Stimulated activated CD8-positive, alpha-beta memory T cell treated with anti-CD3 and anti-CD28 coated beads, Interleukin-15, amount 100 ng/mL, for 24 hours (primary cell): ENCODE measurements at places on chromosomes 6 and 20.

DNA sequence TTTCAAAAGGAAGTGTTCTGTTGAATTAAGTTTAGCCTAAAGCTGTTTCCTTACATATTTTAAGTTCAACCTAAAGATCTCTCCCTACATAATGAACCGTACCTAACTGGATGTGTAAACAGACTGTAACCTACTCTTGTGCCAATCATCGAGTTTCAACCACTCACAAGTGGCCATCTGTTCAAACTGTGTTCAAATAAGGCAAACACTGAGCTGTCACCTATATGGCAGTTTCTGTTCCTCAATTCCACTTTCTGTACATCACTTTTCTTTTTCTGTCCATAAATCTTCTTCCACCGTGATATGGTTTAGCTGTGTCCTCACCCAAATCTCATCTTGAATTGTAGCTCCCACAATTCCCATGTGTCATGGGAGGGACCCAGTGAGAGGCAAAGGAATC, 428.6 kb downstream of the HACE1 start:
- DNase-seq: no peak

DNA sequence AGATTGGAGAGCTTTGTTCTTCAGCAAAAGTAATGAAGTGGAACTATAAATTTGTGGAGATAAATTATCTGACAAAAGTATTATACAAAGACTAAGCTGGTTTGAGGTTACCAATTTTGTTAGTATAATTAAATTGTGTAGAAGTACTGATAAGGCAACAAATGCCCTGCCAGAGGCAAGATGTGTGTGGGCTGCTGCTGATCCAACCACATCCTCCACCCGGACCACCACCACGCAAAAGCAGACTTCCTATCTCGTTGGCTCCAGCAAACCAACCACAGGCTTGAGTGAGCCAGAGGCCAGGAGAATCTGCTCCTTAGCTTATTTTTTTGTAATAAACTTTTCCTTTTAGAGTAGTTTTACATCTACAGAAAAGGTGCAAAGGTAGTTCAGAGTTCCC, 1.1 kb upstream of the MYLK4 start:
- DNase-seq: no peak

GRCh38 chr6:13695252-13695651, 16.4 kb downstream of the RANBP9 start:
- no peak for DNase-seq

GRCh38 chr6:129645830-129646579, 64.0 kb downstream of the ARHGAP18 start:
- DNase-seq: no peak

- DNase-seq: no peak
Observed at GRCh38 chr20:23257848-23258746, 92.5 kb upstream of the NXT1 start.

DNA sequence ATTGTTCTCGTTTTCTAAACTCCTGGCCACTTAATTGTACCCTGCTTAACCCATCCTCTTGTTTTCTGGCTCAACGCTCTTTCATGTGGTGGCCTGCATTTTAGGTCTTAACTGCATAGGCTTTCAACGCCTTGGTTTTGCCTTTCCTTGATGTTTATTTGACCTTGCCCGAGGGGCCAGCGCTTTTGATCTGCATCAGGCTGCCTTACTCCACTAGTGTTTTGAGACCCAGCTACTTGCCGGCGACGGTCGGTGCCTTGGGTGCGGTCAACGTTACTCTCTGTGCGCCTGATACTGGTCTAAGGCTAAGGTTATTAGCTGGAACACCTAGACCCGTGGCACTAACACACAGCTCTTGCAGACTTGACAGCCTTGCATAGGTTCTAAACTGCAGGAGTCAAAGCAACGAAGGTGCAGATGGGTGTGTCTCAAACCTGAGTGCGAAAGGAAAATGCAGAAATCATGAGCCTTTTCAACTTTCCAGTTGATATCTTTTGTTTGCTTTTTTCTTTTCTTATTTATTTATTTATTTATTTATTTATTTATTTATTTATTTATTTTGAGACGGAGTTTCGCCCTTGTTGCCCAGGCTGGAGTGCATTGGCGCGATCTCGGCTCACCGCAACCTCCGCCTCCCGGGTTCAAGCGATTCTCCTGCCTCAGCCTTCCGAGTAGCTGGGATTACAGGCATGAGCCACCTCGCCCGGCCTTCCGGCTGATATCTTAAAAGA, 138.8 kb downstream of the HFE start:
- DNase-seq: no peak

DNA sequence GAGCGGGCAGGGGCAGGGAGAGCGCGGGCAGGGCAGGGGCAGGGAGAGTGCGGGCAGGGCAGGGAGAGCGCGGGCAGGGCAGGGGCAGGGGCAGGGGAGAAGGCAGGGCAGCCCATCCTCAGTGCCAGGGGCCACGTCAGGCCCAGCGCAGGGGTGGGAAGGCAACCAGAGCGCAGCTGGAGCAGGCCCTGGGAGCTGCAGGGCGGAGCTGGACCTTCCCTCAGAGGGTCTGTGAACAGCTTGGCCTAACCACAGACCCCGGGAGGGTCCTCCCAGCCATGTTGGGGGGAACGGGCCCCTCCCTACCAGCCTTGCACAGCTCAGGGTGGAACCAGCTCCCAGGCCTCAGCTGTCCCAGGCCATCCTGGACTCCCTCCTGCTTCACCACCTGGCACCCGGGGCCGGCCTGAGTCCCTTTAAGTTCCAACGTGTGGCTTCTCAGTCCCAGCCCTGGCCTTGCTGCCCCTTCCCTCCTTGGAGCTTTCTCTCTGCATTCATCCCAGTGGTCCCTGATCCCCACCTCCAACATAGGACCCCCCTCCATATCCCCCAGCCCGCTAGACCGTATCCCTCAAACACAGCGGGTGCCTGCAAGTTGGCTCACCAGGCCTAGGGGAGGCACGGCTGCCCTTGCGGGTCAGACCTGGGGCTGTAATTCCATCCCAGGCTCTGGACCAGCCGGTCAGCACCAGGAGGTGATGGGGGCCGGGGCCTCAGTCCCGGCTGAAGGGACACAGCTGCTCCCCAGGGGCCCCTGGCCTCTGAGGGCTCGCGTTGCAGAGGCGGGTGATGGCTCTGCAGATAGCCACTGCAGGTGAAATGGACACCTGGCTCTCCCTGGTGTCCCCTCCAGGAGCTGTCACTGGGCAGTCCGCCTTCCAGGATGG, 5.6 kb upstream of the ZBTB46 start:
- no peak for DNase-seq

DNA sequence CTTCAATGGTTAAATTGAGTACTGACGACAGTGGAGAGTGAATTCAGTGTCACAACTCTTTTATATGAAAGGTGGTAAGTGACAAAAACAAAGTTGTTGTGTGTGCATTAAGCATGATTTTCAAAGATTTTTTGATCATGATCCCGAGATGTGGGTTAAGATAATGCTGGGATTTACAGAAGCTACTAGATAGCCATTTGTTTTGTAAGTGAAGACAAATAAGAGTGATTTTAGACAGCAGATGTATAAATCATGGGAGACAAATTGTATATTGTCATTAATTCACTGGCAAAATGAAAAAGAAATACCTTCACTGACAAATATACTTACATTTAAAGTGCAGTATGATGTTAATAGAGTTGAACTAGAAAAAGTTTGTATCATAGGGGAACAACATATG, 6.1 kb downstream of the ADGRB3 start:
- DNase-seq: no peak

DNA sequence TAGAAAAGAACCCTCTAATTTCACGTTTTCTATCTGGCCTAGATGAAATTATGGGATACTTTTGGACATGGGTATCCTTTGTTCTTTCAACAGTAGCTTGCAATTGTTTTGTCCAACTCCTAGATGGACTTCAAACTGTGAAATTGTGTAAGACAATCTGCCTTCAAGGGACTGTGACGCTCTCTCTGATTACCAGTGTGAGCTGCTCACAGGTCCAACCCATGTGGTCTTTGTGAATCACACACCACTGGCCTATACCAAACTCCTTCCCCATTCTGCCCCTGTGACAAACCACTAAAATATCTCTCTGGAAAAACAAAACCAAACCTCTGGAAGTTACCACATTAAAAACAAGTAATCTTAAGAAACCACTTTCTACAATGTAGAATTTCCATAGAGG, 59.5 kb downstream of the NINL start:
- no peak for DNase-seq

DNA sequence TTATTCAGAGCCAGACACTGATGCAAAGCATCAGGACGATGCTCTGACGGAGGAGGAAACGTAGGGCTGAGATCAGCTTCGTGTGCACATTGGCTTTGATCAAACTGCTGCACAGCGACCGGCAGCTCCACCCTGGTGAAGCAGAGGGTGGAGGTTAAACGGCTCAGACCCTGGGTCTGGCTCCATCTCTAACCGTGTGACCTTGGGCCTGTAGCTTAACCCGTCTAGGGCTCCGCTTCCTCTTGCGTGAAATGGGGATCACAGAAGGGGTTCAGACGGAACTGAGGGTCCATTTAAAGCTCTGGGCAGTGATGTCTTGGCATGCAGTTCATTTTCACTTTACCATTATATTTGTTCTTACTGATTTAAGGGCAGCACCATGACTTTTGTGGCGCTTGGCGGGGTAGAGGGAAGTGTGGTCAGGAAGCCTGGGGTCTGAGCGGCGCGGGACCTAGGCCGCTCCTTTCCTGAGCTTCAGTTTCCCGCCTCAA, 644 bp downstream of the RBL1 start:
- no peak for DNase-seq

- no peak for DNase-seq
Observed at GRCh38 chr6:2266031-2266795, 20.8 kb upstream of the GMDS start.

DNA sequence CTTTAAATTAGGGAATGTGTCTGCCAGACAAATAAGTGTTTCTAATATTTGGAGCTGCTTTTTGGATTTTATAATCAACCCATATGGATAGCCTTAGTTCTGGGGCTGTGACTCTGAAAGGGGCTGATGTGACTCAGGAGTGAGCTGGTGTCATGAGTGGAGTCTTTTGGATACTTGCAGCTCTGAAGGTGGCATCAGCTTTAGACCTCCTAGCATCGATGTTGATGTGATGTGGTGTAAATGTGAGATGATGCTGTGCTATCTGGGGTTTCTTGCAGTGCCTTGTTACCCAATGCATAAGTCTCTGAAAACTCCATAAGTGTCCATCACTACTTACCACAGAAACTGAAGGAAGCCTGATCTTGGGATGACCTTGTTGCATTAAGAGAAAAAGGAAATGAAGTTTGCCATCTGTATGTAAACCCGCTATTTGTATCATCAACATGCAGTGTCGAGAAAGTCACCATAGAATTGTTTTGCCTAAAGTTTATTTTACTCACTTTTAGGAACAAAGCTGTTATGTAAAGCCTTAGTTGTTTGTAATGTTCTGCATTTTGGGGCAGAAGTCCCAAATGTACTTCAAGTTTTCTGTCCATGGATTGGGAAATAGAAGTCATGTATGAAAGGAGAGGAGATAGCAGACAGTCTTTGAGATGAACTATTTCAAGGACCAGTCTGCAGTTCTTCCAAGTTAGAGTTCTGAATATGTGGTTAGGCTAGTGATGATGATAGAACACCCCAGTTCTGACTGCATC, 8.0 kb downstream of the FOXO3 start:
- DNase-seq: no peak

DNA sequence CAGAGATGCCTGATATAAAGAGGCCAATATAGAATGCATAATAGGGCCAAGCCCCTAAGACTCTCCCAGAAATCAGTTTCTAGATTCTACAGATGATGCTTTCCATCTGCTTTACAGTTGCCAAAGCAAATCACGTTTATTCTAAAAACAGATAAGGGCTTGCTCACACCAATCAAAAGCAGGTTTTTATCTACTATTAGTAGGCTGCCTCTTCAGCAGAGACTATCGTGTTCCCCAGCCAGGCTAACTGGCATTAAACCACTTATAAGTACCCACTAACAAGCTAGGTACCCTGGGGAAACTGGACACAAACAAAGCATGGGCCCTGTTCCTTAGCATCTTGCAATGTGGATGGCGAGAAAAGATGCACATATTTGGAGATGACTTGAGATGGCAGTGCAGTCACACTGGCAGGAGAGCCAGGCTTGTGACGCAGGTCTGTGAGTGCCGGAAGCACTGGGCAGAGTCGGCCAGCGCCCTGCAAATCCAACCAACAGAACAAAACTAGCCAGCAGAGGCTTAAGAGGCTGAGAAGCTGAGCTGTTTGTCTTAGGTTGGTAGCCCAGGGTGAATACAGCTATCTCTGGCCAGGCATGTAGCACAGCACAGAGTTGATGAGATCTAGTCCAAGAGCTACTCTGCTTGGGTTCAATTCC, 73.4 kb downstream of the GFOD1 start:
- no peak for DNase-seq

- DNase-seq: no peak
Observed at GRCh38 chr6:46103441-46104115, 26.2 kb upstream of the ENPP4 start.

- no peak for DNase-seq
Observed at GRCh38 chr6:36127462-36128016, 2.8 kb upstream of the MAPK13 start.

DNA sequence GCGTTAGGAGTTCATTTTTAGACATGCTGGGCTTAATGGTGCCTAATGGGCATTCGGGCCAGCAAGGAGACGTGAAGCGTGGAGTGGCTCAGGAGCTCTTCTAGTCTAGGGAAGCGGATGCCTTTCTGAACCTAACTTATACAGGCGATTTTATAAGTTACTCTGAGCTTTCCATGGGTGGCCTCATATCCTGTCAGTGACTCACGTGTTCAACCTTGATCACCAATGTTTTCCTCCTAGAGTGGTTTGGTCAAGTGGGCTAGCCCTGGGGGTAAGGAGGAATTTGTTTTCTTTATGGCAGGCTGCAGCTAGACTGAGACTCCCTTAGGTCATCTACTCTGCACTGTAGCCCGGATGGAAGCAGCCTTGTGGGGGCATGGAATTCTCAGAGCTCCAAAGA, 52.1 kb downstream of the PLAGL1 start:
- DNase-seq: no peak

DNA sequence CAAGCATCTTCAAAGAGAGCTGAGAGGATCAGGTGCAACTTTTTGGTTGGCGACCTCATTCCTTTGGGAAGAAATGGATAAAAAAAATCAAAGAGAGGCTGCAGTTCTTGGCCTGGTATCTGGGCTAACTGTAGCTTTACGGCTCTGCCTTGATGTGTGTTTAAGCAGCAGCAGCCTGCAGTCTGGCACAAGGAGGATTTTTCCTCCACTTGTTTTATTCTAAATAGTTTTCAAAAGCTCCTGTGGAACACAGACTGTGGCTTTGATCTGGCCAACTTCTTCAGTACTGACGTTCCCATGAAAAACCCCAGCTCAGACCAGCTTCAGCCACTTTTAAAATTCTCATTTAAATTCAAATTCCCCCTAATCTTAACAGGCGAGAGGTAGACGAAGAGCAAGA, 137.3 kb downstream of the HDGFL1 start:
- DNase-seq: no peak

GRCh38 chr20:2946988-2947961, 74.0 kb downstream of the PTPRA start:
- no peak for DNase-seq

- DNase-seq: no peak
Observed at GRCh38 chr6:36383606-36384005, 3.9 kb downstream of the ETV7 start.
